ENCODE measurements at places on chromosomes 4 and X.
A peak's percentile ranks its signal among the peaks of the same experiment; 100 is the strongest.

DNA sequence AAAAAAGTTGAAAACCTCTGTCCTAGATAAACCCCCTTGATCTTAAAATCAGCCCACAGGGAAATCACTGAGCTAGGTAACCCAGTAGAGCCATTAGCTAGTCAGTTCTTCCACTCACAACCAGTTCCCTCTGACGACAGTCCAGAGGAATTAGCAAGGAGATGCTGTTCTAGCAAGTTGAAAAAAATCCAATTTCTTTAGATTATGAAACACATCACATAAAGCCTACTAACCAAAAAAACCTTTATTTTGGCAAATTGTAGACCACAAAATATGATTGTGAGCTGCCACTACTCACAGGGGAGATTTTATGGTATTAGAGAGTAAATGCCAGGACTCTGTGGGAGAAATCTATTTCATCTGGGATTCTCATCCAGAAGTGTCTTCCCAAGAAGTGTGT is 22.6 kb downstream of the ADAMTS3 start:
- no peaks in the 10 kb centered on the region for H3K27me3 ChIP-seq
- no peaks in the 10 kb centered on the region for H3K36me3 ChIP-seq
- H3K4me1 ChIP-seq: no peaks in the 10 kb centered on the region
- DNase-seq: no peak
- no peak overlapping the region for H3K4me3 ChIP-seq

DNA sequence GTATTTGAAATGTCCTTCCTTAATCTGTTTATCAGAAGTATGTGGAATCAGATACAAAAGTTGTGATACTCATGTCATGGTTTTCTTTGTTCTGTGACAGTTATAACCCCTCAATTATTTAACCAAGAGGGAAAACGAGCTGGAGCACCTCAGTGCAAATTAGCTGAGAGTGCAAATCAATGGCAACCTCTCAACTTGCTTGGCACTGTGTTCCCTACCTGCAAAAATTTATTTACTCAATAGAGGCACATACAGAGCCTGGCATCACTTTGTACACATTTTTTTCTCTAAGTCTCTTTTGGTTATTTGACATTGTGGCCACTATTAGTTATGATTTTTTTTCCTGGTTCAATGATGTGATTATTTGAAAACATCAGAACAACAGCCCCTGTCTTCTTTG is 186.2 kb downstream of the STIM2 start:
- no peak overlapping the region for H3K4me3 ChIP-seq
- no peaks in the 10 kb centered on the region for H3K36me3 ChIP-seq
- H3K27me3 ChIP-seq: no peaks in the 10 kb centered on the region

DNA sequence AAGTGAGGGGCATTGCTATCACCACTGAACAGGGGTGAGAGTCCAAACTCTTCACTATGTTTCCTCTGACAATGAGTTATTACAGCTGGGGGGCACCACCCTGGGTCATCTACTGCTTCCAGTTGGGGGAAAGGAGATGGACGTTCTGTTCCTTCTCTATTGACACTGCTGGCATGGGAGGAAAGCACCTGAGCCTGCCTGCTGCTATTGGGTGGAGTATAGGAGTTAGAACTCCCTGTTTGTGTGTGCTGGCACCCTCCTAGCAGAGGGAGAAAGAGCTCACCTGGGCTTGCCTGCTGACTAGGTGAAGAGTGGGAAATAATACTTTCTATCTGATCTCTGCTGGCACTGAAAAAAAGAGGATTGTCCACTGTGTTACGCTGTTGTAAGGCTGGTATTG is 163.8 kb downstream of the MSN start:
- H3K36me3 ChIP-seq: no peaks in the 10 kb centered on the region
- H3K4me1 ChIP-seq: no peaks in the 10 kb centered on the region
- H3K27ac ChIP-seq: no peak overlapping the region
- H3K27me3 ChIP-seq: no peaks in the 10 kb centered on the region

GRCh38 chrX:47091149-47091775 is 13.0 kb downstream of the RGN start:
- no peaks in the 10 kb centered on the region for H3K36me3 ChIP-seq
- no peak overlapping the region for H3K4me3 ChIP-seq
- H3K4me1 ChIP-seq: no peaks in the 10 kb centered on the region
- peak; percentile 24 for DNase-seq
- no peak overlapping the region for H3K27ac ChIP-seq

GRCh38 chr4:171157462-171158082 is 655.6 kb upstream of the GALNTL6 start:
- H3K27me3 ChIP-seq: no peaks in the 10 kb centered on the region
- H3K4me3 ChIP-seq: no peak overlapping the region
- H3K27ac ChIP-seq: no peak overlapping the region
- no peak for DNase-seq

DNA sequence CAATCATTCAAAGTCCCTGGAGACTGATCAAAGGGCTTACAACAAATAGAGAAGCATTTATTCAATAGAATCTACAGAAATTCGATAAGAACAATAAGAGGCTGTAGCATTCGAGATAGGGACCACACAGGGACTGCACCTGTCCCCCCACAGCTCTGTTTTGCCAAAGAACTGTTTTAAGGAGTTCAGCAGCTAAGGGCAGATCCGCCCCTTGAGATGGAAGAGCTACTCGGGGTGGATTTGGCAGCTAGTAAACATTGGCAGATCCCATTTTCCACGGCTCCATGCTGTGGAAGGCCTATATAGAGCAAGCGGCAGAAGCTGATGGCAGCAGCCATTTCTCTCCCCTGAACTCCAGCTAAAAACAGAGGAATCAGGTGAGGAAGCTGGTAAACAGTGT is 75.7 kb downstream of the GPR82 start:
- no peak overlapping the region for H3K4me3 ChIP-seq
- DNase-seq: no peak
- H3K36me3 ChIP-seq: no peaks in the 10 kb centered on the region
- H3K4me1 ChIP-seq: no peaks in the 10 kb centered on the region
- H3K27me3 ChIP-seq: no peaks in the 10 kb centered on the region

DNA sequence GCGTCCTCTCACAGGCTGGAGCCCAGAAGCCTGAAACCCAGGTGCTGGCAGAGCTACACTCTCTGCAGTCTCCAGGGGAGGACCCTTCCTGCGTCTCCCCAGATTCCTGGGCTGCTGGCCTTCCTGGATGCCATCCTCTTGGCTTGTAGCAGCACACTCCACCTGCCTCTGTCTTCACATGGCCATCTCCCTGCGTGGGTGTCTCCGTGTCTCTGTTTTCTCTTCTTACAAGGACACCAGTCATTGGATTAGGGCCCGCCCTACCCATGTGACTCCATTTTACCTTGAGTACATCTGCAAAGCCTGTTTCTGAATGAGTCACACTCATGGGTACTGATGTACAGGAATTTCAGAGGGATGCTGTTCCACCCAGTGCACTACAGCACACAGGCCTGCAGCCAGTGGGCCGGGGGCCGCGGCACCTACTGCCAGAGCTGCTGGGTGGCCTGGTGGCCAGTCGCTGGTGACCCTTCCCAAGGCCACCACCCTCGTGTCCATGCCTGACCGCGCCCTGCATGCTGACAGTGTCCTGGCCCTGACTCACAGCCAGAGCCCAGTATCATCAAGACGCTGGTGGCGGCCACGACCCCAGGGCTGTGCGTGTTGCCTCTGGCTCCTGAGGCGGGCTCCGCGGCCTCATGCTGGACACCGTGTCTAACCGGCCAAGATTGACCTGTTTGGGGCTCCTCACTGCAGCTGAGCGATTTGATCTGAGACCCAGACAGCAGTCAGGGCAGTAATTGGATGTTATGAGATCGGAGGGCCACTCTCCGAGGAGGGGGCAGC is 63.6 kb upstream of the NKX1-1 start:
- no peaks in the 10 kb centered on the region for H3K36me3 ChIP-seq
- H3K4me1 ChIP-seq: no peaks in the 10 kb centered on the region
- peaks cover 7% of the 10 kb centered on the region for H3K27me3 ChIP-seq
- H3K4me3 ChIP-seq: no peak overlapping the region
- H3K27ac ChIP-seq: no peak overlapping the region
- no peak for DNase-seq

DNA sequence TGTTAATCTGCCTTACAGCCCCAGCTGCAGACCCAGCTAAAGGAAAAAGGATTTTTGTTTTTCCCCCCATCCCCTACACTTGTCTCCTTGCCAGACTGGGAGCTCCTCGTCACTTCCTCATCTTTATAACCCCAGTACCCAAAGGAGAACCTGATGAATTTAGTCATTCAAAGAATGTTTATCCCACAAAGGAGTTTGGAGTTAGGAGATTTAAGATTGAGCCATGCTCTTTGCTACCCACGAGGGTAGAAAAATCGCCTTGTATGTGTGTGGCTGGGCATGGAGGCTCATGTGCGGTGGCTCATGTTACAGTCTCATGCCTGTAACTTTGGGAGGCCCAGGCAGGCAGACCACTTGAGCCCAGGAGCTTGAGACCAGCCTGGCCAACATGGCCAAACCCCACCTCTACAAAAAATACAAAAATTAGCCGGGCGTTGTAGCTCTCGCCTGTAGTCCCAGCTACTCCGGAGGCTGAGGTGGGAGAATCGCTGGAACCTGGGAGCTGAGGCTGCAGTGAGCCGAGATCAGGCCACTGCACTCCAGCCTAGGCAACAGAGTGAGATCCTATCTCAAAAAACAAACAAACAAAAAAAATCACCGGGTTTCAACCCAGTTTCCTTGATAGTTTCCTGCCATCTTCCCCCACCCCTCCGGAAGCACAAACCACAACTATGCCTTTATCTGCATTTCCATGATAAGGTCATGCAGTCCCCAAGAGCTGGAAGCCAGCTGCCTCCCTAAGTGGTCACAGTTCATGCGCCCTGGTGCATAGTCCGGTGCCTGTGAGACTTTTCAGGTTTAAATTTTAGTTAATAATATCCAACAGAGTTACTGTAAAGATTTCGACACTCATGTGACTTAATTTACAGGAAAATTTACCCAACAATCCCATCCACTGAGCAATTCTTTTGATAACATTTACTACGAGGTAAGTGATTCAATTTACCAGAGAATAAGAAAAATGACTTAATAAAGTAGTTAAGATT is 1.5 kb downstream of the CFAP97 start:
- no peak for DNase-seq
- peak overlapping the region; percentile 67 for H3K4me3 ChIP-seq
- H3K27ac ChIP-seq: peak overlapping the region; percentile 79
- H3K36me3 ChIP-seq: no peaks in the 10 kb centered on the region

- no peak overlapping the region for H3K4me3 ChIP-seq
- H3K27ac ChIP-seq: no peak overlapping the region
- no peaks in the 10 kb centered on the region for H3K4me1 ChIP-seq
- no peaks in the 10 kb centered on the region for H3K36me3 ChIP-seq
- no peak for DNase-seq
- no peaks in the 10 kb centered on the region for H3K27me3 ChIP-seq
Measured at GRCh38 chr4:158625544-158625943, 46.1 kb downstream of the C4orf46 start.

- no peaks in the 10 kb centered on the region for H3K27me3 ChIP-seq
- no peak overlapping the region for H3K27ac ChIP-seq
- peak; percentile 0 for DNase-seq
- H3K36me3 ChIP-seq: no peaks in the 10 kb centered on the region
- H3K4me1 ChIP-seq: no peaks in the 10 kb centered on the region
- no peak overlapping the region for H3K4me3 ChIP-seq
Measured at GRCh38 chrX:74814681-74815080, 110.6 kb downstream of the NEXMIF start.

DNA sequence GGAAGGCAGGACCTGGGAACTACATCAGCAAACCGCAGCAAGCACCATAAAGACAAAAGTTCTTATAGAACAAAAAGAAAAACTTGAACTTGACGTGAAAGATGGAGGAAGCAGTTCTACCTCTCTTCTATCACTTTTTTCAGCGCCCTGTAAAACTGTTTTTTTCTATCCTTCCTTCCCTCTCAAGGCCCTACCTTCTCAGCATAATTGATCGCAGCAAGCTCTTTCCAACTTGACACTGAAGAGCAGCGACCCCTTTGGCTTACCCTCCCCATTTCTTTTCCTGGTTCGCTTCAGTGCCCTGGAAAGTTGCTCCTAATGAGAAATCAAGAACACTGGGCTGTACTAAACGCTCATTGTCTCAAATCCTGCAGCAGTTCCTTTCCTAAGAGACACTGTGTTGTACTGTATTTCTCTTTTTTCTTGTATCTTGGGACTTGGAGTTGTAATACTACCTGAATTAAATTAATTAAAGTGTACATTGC is 150.6 kb upstream of the SLC4A4 start:
- peak overlapping the region; percentile 14 for H3K27ac ChIP-seq
- H3K4me3 ChIP-seq: peak overlapping the region; percentile 71
- H3K27me3 ChIP-seq: no peaks in the 10 kb centered on the region
- H3K4me1 ChIP-seq: no peaks in the 10 kb centered on the region

DNA sequence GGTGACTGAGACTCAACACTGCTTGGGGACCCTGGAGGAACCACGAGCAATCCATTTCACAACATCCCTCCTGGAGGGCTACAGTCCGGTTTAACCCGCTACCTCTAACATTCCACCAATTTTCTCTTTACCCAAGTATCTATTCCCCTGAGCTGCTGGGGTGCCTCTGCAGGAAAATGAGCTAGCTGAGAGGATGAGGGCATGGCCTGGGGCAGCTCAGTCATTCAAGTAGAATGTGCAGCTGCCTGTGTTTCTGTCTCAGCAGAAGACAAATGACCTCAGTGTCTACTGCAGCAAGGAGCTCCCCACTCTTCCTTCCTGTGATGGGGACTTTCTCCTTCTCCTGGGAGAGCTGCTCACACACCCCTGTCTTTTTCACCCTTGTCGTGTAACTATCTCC is 120.8 kb downstream of the ZNF518B start:
- no peak for DNase-seq
- no peak overlapping the region for H3K4me3 ChIP-seq
- no peaks in the 10 kb centered on the region for H3K27me3 ChIP-seq
- H3K4me1 ChIP-seq: no peaks in the 10 kb centered on the region
- H3K27ac ChIP-seq: no peak overlapping the region
- H3K36me3 ChIP-seq: no peaks in the 10 kb centered on the region

DNA sequence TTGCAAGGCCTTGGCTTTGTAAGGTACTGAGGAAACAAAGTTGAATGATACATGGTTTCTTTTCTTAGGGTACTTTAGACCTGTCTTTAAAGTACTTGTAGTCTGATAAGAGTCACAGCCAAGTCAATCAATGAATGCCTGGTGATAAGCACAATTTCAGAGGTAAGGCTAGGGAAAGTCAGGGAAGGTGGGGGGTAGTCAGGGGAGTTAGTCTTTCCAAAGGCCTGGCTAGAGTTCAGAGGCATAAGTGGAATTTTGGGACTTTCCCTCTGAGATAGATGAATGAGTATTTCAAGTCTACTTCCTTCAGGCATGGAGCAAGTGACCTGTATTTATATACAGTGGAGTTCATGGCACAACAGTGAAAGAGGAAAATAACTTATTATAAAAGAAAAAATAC is 78.3 kb downstream of the SLC4A4 start:
- no peaks in the 10 kb centered on the region for H3K36me3 ChIP-seq
- no peak overlapping the region for H3K27ac ChIP-seq
- no peaks in the 10 kb centered on the region for H3K4me1 ChIP-seq
- no peak for DNase-seq
- H3K27me3 ChIP-seq: no peaks in the 10 kb centered on the region

- H3K27ac ChIP-seq: no peak overlapping the region
- H3K36me3 ChIP-seq: no peaks in the 10 kb centered on the region
- no peaks in the 10 kb centered on the region for H3K4me1 ChIP-seq
- no peak overlapping the region for H3K4me3 ChIP-seq
- H3K27me3 ChIP-seq: no peaks in the 10 kb centered on the region
Measured at GRCh38 chr4:155487210-155487609, 110.4 kb upstream of the MAP9 start.

- no peaks in the 10 kb centered on the region for H3K36me3 ChIP-seq
- no peak overlapping the region for H3K4me3 ChIP-seq
- H3K27ac ChIP-seq: no peak overlapping the region
- no peaks in the 10 kb centered on the region for H3K27me3 ChIP-seq
- no peak for DNase-seq
Measured at GRCh38 chr4:90845777-90846176, 718.6 kb downstream of the CCSER1 start.

All from kidney (tissue), 22 donors.